SHP77 (cell line): ENCODE measurements at places on chromosomes 2 and 18.

GRCh38 chr2:149781263-149781808 is 193.8 kb upstream of the MMADHC start:
- no peak for DNase-seq

DNA sequence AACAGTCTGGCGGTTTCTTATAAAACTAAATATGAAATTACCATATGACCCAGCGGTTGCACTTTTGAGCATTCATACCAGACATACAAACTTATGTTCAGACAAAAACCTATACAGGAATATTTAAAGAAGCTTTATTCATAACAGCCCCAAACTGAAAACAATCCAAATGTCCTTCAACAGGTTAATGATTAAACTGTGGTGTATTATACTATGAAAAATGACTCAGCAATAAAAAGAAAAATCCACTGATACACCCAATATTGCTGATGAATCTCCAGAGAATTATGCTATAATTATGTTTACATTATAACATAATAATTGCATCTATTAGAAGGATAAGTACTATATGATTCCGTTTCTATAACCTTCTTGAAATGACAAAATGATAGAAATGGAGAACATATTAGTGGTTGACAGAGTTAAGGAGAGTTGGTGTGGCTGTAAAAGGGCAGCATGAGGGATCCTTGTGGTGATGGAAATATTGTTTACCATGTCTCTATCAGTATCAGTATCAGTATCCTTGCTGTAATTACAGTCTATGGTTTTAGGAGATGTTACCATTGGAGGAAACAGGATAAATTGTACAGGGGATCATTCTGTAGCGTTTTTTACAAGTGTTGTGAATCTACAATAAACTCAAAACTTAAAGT is 127.1 kb downstream of the DSC3 start:
- no peak for DNase-seq

- no peak for DNase-seq
These were observed 4.3 kb upstream of the CHCHD5 start for GRCh38 chr2:112580084-112580483.

DNA sequence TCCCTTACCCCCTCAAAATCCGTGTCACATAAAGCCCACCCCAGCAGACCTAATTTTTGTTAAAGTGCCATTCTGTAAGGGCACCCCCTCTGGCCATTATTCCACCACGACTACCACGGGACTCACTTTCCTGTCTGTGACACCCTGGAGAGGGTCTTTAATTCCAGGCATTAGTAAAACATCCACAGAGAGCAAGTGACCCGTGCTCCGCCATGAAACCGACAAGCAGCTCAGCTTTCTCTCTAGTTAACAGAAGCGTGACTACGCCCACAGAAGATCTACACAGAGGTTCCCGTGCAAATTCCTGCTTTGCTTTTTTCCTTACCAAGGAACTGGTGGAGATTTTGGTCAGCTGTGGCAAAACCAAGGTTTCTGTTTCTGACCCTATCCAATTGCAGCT is 4.4 kb downstream of the SIGLEC15 start:
- DNase-seq: no peak

- DNase-seq: no peak
These were observed 4.2 kb downstream of the SFT2D3 start for GRCh38 chr2:127705391-127706065.

DNA sequence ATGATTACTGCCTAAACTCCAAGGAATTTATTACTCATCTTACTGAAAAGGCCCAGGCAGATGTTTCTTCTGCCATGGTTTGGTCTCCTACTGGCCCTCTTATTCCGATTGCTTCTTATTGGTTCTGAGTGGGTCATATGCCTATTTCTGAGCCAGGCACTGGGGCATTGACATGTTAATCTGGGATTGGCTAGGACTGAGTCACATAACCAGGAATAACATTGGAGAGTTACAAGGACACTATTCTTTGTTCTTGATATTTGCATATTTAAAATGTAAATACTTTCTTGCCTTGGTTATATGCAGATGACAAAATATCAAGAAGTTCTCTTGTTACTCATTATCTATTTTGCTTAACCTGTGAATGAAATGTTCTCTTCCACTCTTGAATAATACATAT is 534.4 kb upstream of the SLC39A10 start:
- DNase-seq: no peak

DNA sequence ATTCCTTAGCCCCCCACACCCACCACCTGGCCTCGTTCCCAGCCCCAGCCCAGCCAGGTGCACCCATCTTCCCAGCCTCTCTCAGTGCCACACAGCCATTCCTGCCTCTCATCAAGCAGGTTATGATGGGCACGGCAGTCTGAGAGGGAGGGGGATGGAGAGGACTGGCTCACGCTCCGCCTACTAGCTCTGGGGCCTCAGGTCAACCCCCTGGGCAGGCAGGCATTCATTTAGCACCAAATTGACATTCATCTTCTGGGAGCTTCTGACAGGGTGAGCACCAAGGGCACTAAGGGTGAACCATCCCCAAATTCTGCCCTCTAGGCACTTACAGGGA is 66.2 kb upstream of the FOSL2 start:
- no peak for DNase-seq

- DNase-seq: no peak
These were observed 8.1 kb upstream of the CCL20 start for GRCh38 chr2:227805578-227805977.

DNA sequence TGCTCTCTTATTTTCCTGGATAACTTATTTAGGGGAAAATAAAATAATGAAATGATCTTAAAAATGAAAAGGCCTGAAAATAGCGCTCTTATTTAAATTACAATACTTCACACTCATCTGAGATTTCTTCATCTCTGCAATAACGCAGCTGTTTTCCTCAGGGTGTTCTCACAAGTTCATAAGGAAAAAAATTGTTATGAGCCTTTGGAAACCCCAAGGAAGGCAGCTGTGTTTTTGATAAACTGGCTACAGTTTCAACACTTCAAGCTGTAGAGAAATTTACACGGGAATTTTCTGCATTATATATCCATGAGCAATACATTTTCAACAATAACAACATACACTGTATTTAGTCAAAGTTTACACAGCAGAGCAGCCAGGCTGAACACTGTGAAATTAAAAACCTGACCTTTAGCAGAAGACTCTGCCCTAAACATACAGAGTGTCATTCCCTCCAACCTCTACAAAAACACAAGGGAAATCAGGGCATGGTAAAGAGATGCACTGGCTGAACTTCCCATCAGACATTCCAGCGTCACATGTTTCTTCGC is 959.6 kb downstream of the SLC4A3 start:
- DNase-seq: no peak

- no peak for DNase-seq
These were observed 8.9 kb upstream of the MYL12A start for GRCh38 chr18:3238742-3239141.

DNA sequence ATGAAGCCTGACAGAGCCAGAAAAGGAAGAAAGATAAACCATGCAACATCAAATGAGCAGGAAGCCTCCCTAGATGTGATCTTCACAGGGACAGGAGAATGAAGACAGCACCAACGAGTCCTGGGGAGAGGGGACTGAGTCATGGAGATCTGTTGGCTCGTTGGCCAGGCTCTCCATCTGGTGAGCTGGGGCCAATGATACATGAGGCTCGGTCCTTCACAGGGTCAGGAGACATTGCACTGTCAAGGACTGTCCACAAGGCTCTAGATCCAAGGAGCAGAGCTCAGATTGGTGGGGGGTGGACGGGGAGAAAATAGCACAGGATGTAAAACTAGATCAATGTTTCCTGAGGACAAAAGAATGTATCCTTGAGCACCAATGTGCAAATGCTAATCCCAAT is 735 bp downstream of the CD207 start:
- no peak for DNase-seq

- DNase-seq: no peak
These were observed 8.5 kb downstream of the DSC1 start for GRCh38 chr18:31154181-31154580.

- DNase-seq: no peak
These were observed 36.4 kb downstream of the CTIF start for GRCh38 chr18:48575301-48575657.

GRCh38 chr2:234364661-234365060 is 132.2 kb downstream of the ARL4C start:
- no peak for DNase-seq

- DNase-seq: peak; percentile 57
These were observed 92.2 kb upstream of the CDKL4 start for GRCh38 chr2:39335930-39336329.

- DNase-seq: no peak
These were observed 35.6 kb downstream of the RAMP1 start for GRCh38 chr2:237894986-237895543.

- no peak for DNase-seq
These were observed 45.4 kb upstream of the PAPOLG start for GRCh38 chr2:60710707-60711106.

DNA sequence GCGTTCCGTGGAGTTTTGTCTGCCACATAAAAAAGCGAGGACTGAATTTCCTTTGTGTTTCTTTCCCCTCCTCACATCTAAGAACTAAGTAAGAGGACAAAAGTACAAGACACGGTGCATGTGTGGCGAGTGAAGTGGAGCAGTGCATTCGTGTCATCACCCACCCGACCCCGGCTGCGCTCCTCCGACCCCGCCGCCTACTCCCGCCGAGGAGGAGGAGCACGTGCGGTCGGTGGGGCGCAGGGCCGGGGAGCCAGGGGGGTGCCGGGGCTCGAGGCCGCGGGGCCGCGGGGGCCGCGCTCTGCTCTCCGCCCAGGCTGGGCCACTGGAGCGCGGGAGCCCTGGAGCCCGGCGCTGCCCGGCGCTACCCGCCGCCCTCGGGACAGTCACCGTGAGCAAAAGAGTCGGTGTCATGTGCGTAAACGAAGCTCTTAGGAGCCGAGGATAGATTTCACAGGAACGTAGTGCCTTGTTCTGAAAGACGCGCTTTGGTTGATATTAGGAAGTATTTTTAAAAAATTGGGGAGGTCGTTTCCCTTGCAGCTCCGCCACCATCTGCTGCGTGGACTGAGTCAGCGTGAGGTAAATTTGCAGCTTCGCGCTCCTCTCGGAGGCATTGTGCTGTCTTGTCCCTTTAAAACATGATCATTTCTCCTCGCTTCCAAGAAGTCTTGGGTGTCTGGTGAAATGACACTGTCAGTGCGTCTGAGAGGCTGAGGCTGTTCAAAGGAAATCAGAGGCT is 11.0 kb downstream of the TBR1 start:
- no peak for DNase-seq

DNA sequence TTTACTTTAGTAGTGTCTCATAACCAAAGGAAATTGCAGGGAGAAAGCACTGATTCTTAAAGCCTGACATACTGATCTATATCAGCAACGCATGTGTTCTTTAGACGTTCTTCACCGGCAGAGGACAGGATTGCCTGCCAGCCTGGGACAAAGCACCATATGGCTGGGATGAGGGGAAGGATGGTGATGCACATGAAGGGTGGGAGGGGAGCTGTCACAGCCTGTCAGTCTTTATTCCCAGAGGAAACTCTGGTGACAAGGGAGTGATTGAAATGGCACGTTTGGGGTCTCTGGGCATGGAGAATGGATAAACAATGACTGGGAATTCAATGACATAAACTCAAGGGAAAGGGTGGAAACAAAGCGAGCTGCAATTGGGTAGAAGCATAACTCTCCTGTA is 808.1 kb downstream of the DCC start:
- no peak for DNase-seq

DNA sequence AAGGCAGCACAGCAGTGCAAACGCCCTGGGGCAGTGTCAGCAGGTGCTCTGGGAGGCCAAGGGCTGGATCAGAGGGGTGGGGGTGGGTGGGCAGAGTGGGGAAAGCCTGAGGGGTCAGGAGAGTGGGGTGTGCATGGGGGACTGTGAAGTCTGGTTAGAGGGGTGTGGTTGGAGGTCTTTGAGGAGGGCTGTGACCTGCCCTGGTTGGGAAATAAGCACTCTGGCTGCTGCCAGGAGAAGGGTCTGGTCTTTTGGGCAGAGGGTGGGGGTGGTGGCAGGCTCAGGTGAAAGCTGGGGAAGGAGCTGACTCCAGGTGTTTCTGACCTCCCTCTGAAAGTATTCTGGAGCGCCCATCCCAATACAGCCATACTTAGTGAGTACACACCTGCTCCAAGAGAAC is 4.2 kb downstream of the ALPI start:
- no peak for DNase-seq

- DNase-seq: no peak
These were observed 72.3 kb downstream of the CCDC138 start for GRCh38 chr2:108858894-108859293.

DNA sequence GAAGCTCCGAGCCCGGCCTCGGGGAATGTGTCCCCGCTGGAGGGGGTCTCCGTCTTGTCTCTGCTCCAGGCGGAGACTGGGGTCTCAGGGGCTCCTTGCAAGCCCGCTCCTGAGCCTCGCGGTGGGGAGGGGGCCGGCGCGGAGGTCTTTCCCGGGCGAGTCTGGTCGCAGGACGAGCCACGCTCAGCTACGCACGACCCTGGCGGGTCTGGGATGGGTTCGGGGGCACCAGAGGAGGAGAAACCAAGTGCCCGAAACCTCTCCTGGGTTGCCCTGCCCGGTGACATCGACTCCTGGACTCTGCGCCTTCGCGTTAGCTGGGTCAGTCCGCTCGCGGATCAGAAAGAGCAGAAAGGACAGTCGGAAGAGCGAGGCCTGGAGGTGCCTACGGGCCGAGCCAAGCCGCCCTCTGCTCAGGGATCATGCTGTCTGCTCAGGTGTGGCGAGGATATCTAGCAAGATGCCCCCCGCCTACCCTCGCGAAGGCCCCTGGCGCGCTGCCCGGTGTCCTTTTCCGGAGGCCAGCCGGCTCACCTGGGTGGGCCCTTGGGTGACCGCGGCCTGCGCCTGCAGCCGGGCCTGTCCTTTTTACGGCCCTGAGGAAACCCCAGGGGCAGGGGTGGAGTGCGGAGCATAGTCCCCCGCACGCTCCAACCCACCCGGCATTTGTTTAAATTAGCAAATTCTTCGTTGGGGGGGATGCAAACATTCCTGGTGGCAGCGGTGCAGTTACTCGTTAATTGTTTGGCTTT is 58.7 kb downstream of the SNORC start:
- no peak for DNase-seq

- no peak for DNase-seq
These were observed 38.8 kb downstream of the DDX18 start for GRCh38 chr2:117853316-117853715.

- no peak for DNase-seq
These were observed 28.2 kb downstream of the TUBB6 start for GRCh38 chr18:12336171-12336613.
